ENCODE measurements at places on chromosomes 12 and 14. TPM values are rescaled to one million over a fixed set of nuclear protein-coding genes. Genes with fewer than 3 reads are reported as not detected.

Gene SLC39A5
- total RNA-seq, result not detected

Gene KLHL42
- total RNA-seq, result 30.0 TPM

Gene KRT82
- not detected for total RNA-seq

Gene POTEM
- not detected for total RNA-seq

Gene PTCSC3
- total RNA-seq, result not detected

Gene CIROP
- total RNA-seq, result not detected

Gene PRH2
- not detected for total RNA-seq

Gene SPX
- not detected for total RNA-seq

Gene CCDC175
- total RNA-seq, result not detected

Gene CCDC197
- not detected for total RNA-seq

Gene LTB4R2
- total RNA-seq, result 66.5 TPM
